ENCODE measurements at places on chromosomes 16 and 17.

DNA sequence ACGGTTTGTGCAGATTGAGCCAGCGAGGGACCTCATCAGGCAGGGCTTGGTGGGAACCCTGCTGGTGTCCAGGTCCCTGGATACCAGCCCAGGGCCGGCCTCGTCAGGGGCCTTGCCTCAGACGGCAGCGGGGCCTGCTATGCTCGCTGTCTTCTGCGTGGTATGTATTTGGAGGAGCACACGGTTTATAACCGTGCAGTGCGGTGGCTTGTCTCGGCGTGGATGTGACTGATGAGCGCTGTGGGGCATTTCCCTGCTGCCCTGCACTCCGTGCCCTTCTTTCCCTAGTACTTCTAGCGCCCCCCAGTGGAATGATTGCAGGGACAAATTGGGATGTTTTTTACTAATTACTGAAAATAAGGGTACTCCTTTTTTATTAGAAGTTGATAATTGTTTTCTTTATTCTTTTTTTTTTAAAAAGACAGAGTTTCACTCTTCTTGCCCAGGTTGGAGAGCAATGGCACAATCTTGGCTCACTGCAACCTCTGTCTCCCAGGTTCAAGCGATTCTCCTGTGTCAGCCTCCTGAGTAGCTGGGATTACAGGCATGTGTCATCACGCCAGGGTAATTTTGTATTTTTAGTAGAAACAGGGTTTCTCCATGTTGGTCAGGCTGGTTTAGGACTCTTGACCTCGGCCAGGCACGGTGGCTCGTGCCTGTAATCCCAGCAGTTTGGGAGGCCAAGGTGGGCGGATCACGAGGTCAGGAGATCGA is 15.3 kb downstream of the TBCD start:
- DNase-seq = no peak

DNA sequence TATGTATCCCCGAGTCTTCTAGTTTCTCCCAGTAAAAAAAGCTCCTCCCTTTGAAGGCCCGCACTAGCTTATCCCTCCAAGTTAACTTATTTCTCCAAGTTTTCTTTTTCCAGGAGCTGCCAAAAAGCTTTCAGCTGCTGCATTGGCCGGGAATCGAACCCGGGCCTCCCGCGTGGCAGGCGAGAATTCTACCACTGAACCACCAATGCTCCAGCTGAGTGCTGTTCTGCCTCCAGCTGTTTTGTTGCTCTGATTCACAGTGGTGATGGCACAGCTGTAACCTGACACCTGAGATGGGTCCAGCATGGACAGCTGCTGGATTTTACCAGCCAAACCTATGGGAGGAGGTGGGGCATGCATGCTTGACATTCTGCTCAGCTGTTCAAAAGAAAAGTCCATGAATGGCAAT is 22.1 kb downstream of the VAC14 start:
- no peak for DNase-seq

DNA sequence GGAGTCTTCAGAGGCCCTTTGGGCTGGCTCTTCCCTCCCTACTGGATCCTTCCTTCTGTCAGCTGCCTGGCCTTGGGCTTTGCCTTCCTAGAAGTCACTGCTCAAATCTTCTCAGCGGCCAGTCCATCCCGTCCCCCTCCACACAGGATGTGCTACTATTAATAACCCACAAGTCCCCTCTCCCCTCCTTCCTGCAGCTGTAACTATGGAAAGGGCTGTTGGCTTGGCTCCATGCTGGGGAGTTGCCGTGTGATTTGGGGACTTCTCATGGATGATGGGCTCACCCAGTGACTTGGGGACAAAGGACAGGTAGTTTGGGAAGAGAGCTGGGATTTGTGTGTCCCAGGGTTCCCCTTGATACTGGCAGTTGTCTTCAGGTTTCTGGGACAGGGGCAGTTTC is 19.4 kb downstream of the TMEM94 start:
- DNase-seq = no peak

- no peak for DNase-seq
Measured at GRCh38 chr16:1027501-1027815, 45.1 kb upstream of the SSTR5 start.

GRCh38 chr17:2124391-2124790 is 69.5 kb downstream of the HIC1 start:
- DNase-seq = no peak

- no peak for DNase-seq
Measured at GRCh38 chr17:69802045-69802740, 272.8 kb upstream of the KCNJ16 start.

All from DMS79 (cell line).